ENCODE measurements at places on chromosomes 1 and 21.

DNA sequence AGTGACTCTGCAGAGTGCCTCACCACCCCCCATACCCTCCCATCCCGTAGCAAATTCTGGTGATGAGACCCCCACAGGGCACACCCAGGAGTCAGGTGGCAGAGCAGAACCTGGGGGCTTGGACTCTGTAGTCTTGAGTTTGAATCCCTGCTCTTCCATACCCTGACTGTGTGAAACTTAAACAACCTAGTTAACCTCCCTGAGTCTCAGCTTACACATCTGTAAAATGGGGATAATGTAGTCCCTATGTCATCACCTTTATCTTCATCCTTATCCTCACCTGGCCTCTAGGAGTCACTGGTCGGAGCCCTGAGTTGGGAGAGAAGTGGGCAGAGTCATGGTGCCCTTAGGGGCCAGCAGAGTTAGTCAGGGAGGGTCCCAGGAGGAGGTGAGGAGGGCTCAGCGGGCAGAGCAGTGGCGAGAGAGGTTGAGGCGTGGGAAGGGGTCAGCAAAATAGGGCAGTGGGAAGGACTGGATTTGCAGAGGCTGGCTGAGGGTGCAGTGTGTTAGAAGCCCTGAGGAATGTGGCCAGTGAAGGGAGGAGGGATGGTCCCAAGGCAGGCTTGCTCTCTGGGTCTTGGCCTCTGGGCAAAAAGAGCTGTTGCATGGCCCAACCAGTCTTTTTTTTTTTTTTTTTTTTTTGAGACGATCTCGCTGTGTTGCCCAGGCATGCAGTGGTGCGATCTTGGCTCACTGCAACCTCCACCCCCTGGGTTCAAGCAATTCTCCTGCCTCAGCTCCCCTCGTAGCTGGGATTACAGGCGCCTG is 18.6 kb downstream of the C1orf167 start:
- no peak for DNase-seq

DNA sequence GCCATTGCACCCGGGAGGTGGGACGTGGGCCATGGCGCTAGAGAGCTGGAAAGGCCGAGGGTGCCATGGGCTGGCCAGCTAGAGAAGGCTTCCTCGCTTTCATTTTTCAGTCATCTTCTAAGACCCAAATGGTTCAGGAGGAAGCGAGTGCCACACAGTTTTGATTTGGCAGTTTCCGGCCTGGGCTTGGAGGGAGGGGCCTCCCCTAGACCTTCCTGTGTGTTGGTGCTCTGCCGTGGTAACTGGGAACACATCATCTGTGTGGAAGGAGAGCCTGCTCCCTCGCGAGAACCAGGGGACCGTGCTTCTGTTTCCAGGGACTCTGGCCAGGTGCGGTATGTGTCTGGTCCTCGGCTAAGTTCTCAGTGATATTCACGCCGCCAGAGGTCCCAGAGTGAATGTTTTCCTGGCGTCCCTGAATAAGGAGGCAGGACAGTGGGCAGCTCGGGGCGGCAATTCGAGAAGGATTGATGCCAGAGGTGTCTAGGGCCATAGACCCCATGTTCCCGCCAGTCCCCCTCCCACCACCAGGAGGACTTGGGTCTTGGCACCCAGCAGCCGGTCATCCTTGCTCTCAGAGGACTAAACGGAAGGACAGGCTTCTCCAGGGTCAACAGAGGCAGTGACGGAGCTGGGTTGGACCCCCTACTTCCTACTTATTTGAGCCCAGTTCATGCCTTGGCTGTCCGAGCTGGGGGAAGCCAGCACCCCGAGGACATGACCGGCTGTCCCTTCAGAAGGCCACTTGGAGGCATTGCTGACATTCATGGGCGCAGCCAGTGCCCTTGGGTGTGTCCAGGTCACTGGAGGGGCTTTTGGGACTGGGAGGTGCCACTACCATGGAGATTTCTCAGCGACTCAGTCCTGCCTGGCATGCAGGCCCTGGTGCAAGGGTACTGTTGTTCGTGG is 2.7 kb upstream of the NPHP4 start:
- DNase-seq = no peak

GRCh38 chr1:7257225-7257624 is 472.0 kb downstream of the CAMTA1 start:
- no peak for DNase-seq

DNA sequence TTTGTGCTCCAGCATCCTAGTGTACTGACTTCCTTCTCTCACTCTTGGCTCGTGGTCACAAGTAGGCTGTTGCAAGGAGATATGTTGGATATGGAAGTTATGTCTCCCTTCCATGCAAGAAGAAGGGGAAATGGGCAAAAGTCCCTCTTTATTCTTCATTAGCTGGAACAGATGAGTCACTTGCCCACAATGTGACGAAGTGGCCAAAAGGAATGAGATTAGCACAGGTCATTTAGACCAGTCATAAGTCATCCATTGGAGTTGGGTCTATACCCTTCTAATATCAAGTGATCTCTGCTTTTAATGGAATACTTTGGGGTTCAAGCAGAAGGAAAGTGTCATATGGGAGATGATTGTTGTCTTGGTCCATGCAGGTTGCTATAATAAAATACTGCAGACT is 91.2 kb upstream of the NGF start:
- DNase-seq = no peak

DNA sequence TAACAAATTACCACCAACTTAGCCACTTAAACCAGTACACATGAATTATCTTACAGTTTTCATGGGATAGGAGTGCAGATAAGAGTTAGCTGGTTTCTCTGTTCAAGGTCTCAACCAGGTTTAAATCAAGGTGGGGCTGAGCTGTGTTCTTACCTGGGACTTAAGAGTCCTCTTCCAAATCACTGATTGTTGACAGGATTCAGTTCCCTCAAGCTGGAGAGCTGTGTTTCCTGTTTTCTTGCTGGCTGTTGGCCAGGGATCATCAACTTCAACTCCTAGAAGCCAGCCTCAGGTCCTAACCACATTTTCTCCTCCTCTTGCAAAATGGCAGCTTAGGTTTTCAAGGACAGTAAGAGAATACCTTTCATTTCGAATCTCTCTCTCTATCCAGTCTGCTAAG is 123.8 kb upstream of the CHRM3 start:
- DNase-seq = no peak

- no peak for DNase-seq
These were observed 51.1 kb upstream of the LRRC8C start for GRCh38 chr1:89581859-89582258.

DNA sequence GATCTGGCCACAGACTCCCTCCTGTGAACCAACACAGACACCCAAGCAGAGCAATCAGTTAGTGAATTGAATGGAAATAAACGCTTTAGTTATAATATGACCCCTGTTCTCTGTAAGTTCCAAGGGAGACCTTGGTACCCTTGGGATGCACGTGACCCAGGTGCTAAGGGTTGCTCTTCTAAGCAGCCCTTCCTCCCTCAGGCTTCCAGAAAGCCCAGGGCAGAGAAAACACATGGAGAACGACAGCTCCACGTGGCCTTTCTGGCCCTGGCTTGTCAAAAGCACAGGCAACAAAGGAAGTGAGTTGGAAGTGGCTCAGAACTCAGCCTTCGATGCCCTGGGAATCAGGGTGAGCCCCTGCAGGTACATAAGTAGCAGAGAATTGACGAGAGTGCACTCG is 57.4 kb downstream of the LACTBL1 start:
- DNase-seq = no peak

- no peak for DNase-seq
These were observed 8.7 kb downstream of the SZRD1 start for GRCh38 chr1:16375521-16376340.

DNA sequence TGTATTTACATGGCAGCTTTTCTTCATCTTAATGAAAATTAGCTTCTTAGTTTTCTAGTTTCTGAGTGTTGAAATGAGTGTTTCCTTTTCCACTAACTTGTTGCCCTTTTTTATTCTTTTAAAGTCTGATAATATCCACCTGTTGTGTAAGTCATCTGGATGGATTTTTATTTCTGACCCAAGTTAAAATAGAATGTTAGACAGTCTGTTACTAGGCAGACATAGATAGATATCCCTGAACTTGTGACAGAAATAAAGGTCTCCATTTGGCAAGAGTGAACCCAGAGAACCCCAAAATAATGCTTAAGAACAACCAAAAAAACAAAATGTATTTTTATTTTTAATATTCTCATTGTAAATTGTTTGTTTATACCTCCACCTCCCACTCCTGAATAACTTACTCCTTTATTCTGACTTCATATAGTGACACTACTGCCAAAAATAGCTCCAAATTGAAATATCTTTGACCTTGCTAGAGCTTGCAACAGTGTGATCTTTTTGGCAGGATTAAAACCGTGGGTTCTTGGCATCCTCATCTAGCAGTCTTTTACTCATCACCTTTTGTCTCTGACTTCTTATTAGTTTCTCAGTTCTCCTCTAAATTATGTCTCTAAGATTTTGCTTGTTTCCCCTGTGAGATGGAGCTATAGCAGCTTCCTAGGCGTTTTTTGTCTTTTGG is 26.9 kb upstream of the SH3D21 start:
- DNase-seq = no peak

DNA sequence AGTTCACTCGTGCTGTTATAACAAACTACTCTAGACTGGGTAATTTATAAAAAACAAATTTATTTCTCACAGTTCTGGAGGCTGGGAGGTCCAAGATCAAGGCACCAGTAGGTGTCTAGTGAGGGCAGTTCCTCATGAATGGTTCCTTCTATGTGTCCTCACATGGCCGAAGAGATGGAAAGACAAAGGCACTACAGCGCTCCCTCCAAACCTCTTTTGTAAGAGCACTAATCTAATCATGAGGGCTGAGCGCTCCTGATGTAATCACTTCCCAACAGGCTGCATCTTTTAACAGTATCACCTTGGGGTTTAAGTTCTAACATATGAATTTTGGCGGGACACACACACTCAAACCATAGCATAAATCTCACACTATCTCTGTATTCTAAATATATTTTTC is 54.0 kb upstream of the KANK4 start:
- DNase-seq = no peak

DNA sequence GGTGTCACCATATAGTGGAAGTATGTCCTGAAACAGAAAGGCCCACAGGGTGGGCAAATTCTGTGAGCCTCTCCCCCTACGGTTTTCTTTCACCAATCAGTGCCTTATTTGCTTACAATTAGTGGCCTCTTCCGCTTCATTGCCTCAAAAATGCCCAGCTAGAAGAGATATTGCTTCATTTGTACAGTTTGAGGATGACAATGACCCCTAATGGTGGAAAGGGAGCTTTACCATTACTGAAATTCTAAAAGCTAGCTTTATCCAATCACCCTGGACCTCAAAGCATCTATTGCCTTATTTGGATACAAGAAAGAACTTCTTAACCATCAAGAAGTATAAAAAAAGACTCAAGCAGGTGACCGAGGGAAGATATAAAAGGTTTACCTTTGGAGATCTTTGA is 49.6 kb downstream of the LRRC71 start:
- no peak for DNase-seq

DNA sequence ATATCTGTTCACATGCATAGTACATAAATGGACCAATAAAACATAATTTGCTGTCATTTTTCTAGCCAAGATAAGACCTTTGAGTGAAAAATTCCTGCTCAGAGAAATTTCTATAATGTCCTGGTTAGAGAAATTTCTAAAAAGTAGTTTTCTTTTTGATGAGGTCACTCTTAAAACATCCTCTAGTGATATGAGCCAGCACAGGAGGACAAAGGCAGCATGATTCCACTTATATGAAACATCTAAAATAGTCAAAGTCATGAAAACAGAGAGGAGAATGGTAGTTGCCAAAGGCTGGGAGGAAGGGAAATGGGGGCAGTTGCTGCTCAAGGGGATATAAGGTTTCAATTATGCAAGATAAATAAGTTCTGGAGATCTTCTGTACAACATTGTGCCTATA is 239.4 kb downstream of the BACH1 start:
- DNase-seq = no peak

DNA sequence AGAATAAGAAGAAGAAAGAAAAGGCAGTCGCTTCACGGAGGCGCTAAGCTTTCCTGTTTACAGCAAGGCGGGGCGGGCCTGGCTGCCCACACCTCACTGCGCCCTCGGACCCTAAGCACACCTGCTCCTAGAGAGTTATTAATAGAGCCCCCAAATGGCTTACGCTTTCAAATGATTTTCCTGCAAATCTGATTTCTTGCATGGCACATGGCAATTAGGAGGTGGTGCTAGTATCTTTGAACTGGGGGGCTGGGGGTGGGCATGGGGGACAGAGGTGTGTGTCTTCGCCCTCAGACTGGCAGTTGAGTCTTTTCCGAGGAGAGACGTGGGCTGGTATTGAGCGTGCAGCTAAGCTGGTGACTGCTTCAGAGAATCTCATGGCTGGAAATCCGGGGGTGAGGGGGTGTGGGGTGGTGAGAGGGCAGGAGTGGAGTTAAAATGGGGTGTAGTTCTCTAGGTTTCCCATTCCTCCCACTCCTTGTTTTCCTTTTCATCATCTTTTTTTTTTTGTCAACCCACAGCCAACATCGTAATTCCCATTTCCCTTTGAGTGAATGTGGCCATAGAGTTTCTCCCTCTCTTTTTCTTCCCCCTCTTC is 1.3 kb downstream of the S1PR1 start:
- DNase-seq = no peak

DNA sequence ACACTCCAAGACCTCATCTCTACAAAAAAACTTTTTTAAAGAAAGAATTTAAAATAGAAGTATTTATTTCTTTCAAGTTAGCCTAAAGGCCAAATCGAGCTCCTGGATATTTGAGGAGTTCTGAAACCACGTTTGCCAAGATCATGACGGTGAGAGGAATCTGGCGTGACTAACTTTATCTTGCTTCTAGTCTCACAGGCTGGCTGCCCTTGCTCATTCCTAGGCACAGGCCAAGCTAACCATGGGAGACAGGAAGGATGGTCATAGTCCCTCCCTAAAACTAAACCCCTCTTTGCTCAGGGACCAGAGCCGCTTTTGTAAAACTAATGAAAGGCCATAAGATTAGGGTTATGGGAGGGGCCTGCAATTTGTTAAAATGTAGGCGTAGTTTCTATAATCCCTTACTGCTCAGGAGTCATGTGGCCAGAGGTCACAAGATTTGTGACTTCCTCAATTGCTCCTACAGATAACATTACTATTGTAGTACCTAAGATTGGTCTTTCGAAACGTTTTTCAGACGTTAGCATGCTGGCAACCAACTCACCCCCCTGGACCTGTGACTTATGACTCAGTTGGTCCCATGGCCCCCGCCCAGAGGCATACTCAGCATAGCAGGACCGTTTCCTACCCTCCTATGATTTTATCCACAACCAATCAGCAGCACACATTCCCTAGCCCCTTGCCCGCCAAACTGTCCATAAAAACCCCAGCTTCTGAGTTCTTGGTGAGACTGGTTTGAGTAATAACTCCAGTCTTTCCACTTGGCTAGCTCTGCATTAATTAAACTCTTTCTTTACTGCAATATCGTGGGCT is 425.0 kb downstream of the SMYD3 start:
- DNase-seq = no peak

- DNase-seq = no peak
These were observed 1341.7 kb downstream of the PLA2G4A start for GRCh38 chr1:188170411-188170810.

- DNase-seq = no peak
These were observed 111.7 kb downstream of the LACTBL1 start for GRCh38 chr1:22860883-22861385.

- no peak for DNase-seq
These were observed 8.4 kb upstream of the CROCC start for GRCh38 chr1:16913181-16913832.

DNA sequence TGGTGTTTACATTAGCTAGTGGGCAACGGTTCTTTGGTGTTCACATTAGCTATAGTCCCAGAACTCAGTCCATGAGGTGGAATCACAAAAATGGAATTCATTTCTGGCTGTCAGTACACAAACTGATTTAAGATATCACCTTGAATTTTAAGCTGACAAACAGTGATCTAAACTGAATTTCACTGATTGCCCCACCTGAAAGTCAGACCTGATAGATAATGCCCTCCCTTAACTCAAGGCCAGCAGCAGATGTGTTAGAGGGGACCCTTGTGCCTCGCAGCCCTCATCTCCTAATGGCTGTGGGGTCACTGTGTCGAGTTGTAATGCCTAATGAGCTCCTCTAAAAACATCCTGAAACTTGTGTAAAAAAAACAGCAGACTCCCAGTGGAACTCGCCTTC is 8.6 kb downstream of the ARF1 start:
- DNase-seq = no peak

Data from A549 (cell line).